Mesenchymal stem cell (in vitro differentiated cells and primary cell): ENCODE measurements at places on chromosomes 5 and 9.

GRCh38 chr5:41526699-41527098 is 16.3 kb upstream of the PLCXD3 start:
- no peak for DNase-seq

DNA sequence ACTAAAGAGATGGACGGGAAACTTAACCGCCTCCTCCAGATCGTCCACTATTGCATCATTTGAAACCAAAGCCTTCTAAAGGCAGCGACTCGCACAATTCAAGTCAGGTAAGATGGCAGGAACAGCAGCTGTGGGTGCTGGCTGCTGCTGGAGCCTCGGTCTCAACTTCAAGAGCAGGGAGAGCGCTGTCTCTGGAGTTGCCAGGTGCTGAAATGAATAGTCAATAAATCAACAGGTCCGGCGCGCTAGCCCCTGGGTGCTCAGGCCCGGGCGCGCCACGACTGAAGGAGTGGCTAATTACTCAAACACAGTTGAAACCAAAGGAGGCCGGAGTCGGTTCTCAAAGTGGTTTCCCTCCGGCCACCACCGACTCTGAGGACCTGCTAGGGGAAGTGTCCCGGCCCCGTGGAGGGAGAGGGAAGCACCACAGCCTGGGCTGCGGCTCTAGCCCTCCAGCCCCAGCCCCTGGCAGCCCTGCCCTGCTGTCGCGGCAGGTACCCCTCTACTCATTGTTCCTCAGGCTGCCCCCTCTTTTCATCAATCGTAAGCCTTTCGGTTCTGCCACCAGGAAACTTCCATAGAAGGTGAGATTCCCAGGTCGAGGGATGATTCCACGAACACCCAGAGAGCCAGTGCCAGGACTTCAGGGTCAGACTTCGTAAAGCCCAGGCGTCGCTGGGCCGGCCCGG is 804 bp downstream of the TTC39B start:
- peak; percentile 70 for DNase-seq

DNA sequence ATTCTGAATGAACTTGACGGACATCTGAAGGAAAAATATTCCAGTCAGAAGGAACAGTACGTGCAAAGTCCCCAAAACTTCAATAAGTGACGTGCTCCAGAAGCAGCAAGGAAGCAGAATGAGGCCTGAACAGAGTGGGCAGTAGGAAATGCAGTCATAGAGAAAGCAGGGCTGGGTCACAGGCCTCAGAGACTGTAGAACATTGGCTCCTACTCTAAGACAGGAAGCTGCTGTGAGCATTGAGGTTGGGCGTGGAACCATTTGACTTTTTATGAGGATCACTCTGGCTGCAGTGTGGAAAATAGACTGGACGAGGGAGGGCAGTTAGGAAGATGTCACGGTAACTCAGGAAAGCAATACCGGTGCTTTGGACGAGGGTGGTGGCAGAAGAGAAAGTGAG is 64.0 kb downstream of the DOCK8 start:
- no peak for DNase-seq

GRCh38 chr5:2993771-2994170 is 242.3 kb upstream of the IRX2 start:
- DNase-seq: no peak

- DNase-seq: no peak
These were observed 15.9 kb downstream of the TCF7 start for GRCh38 chr5:134130239-134130945.

DNA sequence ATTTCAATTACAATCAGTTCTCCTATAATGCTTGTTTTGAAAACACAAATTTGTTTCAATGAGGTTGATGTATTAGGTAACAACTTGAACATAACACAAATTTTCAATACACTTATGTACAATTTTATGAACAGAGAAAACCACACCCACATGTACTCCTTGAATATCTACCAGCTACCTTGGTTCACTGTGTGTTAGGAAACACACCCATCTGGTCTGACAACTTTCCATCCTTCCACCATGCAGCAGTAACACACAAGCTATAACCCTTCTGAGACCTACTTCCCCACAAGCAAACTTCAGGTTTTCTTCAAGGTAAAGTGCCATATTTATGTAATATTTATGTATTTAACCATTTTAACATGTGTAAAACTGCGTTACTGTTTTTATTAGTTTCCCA is 36.4 kb upstream of the UBQLN1 start:
- no peak for DNase-seq

DNA sequence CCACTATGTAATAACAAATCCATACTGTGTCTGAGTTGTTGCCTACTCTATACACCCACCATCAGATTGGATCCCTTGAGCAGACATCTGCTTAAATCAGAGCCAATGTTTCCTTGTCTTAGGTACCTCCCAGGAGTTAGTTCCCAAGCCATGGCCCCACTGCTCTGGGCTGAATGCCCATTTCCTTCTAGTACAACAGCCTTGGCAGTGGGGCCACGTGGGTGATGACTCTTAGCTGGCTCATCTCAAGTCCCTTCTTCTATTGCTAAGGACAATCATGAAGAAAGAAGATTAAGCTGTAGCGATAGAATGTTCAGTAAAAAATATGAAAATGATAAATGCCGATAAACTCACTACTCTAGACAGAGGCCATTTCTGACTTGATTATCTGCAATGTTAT is 16.6 kb downstream of the PTGR1 start:
- DNase-seq: no peak

GRCh38 chr5:156402387-156402921 is 75.5 kb downstream of the SGCD start:
- DNase-seq: peak; percentile 51

GRCh38 chr5:58255386-58255785 is 204.5 kb downstream of the PLK2 start:
- DNase-seq: no peak
